Activated naive CD4-positive, alpha-beta T cell treated with anti-CD3 and anti-CD28 coated beads, Interleukin-2, amount 10 ng/mL, durations not matched to agents 7 days and 5 days (primary cell): ENCODE measurements at places on chromosomes 2 and 18.

- no peak for DNase-seq
Observed at GRCh38 chr2:37851828-37852584, 73.1 kb upstream of the RMDN2 start.

DNA sequence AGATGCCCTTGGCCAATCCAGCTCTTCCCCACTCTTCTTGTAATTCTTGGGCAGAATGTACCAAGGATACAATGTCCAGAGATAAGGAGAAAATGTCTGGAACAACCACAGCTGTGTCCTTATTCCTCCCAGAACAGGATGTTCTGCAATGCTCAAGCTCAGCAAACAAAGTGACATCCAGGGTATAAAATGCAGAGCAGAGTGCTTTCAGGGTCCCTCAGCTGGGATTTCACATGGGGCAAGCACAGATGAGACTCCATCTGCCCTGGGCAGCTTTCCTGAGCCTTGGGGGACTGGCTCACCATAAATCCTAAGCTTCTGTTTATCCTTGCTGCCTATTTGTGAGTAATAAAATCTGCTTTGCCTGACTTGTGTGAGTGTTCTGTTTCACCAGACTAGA is 127.4 kb downstream of the VAPA start:
- no peak for DNase-seq

- no peak for DNase-seq
Observed at GRCh38 chr18:69267895-69268294, 132.8 kb upstream of the DOK6 start.

DNA sequence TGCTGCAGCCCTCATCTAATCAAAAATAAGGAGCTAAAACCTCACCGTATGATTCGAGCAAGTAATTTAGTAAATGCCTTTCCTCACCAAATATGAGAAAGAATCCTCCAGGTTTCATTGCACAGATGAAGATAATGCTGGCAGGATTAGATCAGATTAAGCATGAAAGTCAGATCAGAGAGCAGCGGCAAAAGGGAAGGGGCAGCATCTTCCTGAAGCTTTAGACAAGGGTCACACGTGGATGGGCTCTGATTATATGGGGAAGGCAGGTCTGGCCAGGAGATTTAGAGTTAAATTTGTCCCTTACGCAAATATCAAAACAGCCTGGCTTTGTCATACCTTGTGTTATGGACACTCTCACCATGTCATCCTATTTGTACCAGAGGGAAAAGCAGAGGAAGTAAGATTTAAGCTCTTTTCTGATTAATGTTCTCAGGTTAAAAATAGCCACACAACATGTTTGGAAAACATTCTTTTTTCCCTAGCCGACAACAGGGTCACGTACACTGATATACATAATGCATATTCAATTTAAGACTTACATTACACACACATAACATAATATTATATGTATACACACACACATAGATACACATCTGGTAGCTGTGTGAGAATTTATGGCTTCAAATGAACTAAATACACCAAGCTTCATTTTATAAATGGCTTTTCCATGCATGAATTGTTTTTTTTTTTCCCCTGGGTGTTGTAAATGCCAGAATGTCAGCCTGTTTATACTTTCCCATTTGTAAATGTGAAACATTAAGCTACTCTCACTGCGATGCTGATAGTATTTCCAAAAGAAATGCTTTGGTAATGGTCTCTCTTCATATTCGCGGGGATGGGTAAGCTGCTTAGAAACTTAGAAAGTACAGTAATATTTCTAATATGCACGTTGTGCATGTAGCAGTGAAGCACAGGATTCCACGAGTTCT is 196.3 kb upstream of the SIX3 start:
- no peak for DNase-seq
